ENCODE measurements at places on chromosomes 16 and 17.

DNA sequence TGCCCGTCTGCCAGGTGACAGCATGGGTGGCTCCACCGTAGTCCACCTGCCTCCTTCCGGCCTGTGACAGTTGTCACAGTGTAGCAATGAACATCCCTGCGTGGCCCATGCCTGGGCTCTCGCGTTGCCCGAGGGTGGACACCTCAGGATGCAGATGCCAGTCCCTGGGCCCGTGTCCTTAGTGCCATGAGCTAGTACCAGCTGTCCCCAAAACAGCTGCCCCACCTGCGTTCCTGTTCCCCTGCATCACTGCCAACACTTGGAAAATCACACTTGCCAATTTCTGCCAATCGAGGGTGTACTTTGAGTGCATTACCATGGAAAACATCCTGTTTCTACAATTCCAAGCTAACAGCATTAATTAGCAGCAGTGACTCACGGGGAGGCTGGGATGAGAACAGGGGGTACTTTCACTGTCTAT lies 9.0 kb upstream of the C16orf95 start:
- DNase-seq, result no peak

- DNase-seq, result no peak
Measured at GRCh38 chr17:80312621-80313135, 52.0 kb downstream of the RNF213 start.

GRCh38 chr16:24257958-24258357 lies 1.8 kb downstream of the CACNG3 start:
- DNase-seq, result no peak

- DNase-seq, result no peak
Measured at GRCh38 chr17:27540318-27541101, 84.3 kb downstream of the KSR1 start.

- no peak for DNase-seq
Measured at GRCh38 chr17:4234401-4234800, 29.4 kb downstream of the ANKFY1 start.

GRCh38 chr16:85819245-85819644 lies 19.8 kb downstream of the COX4I1 start:
- DNase-seq, result peak; percentile 72

DNA sequence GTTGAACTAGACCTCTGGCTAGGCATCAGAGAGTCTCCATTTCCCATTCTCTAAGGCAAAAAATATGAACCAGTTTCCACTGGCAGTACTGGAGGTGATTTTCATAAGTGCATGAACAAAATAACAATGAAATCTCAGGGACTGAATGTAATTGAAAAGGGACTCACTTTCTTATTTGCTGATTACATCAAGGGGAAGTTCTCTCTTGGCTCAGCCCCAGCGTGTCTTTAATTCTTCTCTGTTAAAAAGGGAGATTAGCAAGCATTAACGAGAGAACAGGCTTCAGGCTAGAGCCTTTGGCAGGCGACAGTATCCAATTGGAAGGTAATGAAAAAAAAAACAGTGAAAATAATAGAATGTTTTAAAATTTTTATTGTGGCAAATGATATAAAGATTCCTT lies 34.0 kb upstream of the ADAMTS18 start:
- DNase-seq, result no peak

- DNase-seq, result no peak
Measured at GRCh38 chr17:20074489-20074888, 65.3 kb downstream of the SPECC1 start.
